ENCODE measurements at places on chromosomes 6 and 20. TPM values are rescaled to one million over a fixed set of nuclear protein-coding genes. Genes with fewer than 3 reads are reported as not detected.

DNA sequence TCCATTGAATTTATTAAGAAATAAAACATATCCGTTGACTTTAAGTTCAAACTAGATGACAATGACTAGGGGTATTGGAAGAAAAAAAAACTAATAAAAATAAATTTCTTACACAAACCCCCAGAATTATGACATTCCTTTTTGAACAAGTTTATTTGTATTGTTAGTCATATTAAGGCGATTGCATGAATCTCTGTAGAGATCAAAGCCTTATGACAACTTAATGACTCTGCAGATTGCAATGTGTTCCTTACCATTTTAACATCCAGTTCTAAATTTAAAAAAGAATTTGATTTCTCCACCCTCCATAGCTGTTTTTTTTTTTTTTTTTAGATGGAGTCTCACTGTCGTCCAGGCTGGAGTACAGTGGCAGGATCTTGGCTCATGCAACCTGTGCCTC, 189.8 kb upstream of the CEP162 start:
- H3K4me3 ChIP-seq = no peak overlapping the region
- DNase-seq = no peak
- H3K27me3 ChIP-seq = peaks cover 5% of the 10 kb centered on the region
- no peaks in the 10 kb centered on the region for H3K4me1 ChIP-seq
- H3K27ac ChIP-seq = no peak overlapping the region
- H3K36me3 ChIP-seq = no peaks in the 10 kb centered on the region

DNA sequence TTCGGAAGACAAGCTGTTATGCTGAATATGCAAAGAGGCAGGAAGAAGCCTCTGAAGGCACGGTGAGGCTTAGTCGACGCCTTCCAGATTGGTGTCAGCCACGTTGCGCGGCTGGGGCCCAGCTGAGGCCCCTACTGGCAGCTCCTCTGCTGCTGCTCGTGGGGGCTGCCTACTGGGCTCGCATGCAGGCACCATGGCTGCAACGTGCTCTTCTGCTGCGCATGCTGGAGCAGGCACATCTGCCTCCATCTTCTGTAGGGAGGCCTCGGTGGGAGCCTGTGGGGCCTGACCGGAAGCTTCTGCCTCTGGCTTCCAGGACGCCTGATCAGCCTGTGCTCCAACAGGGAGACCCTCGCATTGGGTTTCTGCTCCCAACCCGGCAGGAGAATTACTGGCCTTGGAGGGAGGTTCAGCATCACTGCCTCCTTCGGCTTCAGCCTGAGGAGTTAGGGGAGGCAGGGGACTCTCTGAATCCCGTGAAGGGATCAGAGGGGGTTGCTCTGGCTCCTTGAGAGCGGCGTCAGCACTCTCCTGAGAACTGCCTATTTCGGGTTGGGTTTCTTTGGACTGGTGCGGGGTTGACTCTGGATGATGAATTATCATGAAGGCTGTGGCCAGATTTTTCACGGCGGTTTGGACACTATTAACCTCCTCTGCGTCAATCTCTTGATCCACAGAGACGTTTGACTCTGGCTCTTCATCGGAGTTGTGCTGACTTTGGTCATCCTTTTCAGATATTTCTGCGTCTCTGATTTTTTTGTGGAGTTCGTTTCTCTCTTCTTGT, 49.1 kb downstream of the TXLNB start:
- DNase-seq = no peak
- H3K27me3 ChIP-seq = no peaks in the 10 kb centered on the region
- peaks cover 10% of the 10 kb centered on the region for H3K4me1 ChIP-seq
- H3K4me3 ChIP-seq = no peak overlapping the region
- H3K27ac ChIP-seq = no peak overlapping the region

DNA sequence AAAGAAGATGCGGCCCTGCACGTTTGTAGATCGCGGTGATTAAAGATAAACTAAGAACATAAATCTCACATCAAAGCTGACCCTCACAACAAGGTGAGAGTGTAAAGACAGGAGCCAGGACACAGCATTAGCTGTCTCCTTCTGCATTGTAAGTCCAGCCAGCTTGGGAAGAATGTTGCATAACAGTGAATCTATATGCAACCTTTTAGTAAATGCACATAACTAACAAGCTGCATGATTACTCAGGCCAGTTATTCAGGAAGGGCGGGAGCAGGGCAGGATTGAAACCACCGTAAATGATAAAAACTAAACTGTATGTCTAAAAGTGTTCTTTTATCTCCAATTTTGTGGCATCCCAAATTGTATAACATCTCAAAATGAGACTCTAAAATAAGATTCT, 57.1 kb downstream of the POPDC3 start:
- no peaks in the 10 kb centered on the region for H3K4me1 ChIP-seq
- peaks cover 27% of the 10 kb centered on the region for H3K27me3 ChIP-seq
- no peaks in the 10 kb centered on the region for H3K36me3 ChIP-seq
- no peak overlapping the region for H3K27ac ChIP-seq
- DNase-seq = no peak

GRCh38 chr20:45017857-45018256, 51.5 kb downstream of the STK4 start:
- no peak overlapping the region for H3K4me3 ChIP-seq
- no peak for DNase-seq
- H3K36me3 ChIP-seq = peaks cover 58% of the 10 kb centered on the region
- H3K27ac ChIP-seq = no peak overlapping the region
- no peaks in the 10 kb centered on the region for H3K27me3 ChIP-seq

DNA sequence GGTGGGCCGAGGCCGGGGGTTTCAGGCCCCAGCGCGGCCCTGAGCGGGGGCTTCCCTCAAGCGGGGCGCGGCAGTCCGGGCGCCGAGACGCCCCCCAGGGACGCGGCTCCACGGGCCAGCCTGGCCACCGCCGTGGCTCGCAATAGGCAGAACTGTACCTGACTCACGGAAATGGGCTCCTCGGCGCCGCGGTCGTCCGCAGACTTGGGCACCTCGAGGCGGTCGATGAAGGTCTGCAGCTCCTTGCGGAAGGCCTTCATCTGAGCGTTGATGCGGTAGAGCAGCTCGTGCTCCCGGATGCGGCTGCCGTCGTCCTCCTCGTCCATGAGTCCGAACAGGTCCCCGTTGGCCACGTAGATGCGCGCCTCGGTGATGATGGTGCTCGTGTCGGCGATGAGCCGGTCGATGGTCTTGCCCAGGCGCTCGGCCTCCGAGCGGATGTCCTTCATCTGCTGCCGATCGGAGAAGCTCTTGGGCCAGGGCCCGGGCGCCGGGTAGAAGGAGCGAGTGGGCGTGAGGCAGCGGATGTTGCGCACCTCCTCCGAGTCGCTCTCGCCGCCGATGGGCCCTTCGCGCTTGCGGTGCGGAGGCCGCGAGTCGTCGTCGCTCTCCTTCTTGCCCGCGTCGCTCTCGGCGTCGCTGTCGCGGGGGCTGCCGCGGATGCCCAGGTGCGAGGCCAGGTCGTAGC, 16.1 kb upstream of the KIAA0408 start:
- H3K36me3 ChIP-seq = peaks cover 55% of the 10 kb centered on the region
- no peak overlapping the region for H3K27ac ChIP-seq
- no peaks in the 10 kb centered on the region for H3K4me1 ChIP-seq
- DNase-seq = no peak
- no peaks in the 10 kb centered on the region for H3K27me3 ChIP-seq

GRCh38 chr6:15230827-15231226, 15.0 kb upstream of the JARID2 start:
- no peak for DNase-seq
- no peak overlapping the region for H3K27ac ChIP-seq
- no peaks in the 10 kb centered on the region for H3K27me3 ChIP-seq
- H3K36me3 ChIP-seq = no peaks in the 10 kb centered on the region

Gene SRC
- total RNA-seq = 3.6 TPM

Gene METTL24
- not detected for total RNA-seq

Gene GSTA3
- total RNA-seq = not detected
